Dorsolateral prefrontal cortex (tissue), 122 donors: ENCODE measurements at places on chromosomes 1 and 21.

DNA sequence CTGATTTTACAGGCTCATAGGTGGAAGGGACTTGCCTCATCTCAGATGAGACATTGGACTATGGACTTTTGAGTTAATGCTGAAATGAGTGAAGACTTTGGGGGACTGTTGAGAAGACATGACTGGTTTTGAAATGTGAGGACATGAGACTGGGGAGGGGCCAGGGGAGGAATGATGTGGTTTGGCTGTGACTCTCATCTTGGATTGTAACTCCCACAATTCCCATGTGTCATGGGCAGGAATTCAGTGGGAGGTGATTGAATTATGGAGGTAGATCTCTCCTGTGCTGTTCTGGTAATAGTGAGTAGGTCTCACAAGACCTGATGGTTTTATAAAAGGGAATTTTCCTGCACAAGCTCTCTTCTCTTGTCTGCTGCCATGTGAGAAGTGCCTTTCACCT is 20.8 kb downstream of the SCYL3 start:
- no peak for DNase-seq

DNA sequence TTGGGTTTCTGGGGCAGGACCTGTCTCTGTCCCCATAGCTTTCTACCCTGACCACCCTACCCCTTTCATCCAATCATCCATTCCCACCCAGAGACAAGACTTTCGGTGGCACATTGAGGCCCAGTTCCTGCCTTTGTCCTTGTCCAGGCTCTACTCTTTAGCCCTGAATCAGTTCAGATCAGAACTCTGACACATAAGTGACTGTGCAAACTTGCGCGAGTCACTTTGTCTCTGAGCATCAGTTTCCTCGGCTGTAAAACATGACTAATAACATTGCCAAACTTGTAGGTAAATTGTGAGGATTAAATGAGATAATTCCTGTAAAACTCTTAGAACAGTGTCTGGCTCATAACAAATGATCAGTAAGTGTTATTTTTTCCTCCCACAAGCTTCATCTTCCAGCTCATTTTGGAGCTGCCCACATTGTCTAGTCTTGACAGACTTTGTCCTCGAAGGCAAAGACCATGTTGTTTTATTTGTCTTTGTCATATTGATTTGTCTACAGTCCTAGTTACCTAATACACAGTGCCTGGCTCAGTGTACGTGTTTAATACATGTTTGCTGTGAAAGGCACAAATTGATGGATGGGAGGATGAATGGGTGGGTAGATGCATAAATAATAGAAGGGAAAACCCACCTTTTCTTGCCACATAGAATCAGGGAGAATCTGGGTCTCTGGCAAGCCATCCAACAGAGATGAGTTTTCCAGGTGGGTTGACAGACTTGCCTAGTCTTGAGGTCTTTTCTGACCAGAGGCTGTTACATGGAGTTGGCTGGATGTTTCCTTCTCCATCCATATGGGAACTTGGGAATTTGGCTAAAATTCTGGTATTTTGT is 262.9 kb downstream of the OMA1 start:
- no peak for DNase-seq

DNA sequence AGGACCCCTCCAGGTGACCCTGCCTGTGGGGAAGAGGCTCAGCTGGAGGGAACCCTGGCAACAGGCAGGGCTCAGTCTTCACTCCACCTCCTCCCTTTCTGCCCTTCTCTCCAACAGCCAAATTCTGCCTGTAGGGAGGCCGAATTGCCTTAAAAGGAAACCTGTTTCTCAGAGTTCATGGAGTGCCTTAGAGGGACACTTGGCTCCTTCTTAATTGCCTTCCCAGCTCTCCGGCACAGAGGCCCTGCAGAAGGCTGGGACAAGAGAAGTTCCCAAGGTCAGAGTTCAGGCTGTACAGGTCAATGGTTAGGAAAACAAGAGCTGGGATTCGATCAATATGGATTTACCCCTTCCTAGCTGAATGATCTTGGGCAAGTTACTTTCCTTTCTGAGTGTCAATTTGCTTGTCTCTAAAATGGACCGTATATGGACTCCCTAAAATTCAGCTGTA is 6.2 kb downstream of the CSRP1 start:
- no peak for DNase-seq

DNA sequence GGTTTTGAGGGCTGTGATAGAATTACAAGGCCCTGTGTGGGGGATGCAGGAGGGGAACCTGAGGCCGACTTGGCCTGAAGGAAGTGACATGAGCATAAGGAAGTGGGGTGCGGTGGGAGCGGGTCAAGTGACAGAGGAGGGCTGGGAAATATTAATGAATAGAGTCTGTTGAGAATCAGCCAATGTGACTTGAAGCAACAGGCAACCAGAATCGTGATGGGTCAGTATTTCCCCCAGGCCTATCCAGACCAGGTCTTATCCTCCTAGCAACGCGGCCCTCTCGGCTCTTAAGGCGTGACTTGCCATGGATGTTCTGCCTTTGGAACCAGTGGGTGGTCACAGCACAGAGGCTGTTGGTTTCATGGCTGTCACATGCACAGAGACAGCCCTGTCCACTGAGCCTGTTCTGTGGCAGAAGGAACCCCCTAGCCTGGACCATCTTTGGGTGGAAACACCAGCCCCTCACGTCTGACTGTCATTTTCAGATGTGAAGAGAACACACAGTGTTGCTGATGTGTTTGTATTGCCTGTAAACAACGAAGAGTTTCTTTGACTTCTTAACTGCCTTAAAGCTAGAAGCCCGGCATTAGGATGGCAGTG is 468.8 kb downstream of the CAMTA1 start:
- no peak for DNase-seq

- DNase-seq, result no peak
Measured at GRCh38 chr21:41725421-41726031, 41.3 kb downstream of the RIPK4 start.
